ENCODE measurements at places on chromosomes 13 and 19.

DNA sequence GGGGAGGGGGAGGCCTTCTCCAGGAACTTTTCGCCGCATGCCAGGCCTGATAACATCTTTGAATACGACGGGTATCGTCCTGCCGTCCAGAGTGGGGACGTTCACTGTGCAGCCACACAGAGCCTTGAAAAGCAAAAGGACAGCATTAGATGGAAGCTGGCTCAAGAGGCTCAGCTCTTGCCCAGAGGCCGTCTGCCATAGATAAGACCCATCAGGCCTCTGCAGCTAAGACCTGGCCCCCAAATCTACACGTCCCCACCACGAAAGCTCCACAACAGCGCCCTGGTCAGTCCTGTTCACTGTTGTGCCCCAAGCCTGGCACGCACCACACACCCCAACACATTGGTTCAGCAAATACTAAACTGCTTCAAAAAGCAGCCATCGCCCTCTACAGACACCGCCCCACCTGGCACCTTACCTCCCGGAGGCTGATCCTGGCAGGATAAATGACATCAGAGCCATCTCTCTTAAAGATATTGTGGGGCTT lies 2.1 kb downstream of the DNAJB1 start:
- no peak for DNase-seq

DNA sequence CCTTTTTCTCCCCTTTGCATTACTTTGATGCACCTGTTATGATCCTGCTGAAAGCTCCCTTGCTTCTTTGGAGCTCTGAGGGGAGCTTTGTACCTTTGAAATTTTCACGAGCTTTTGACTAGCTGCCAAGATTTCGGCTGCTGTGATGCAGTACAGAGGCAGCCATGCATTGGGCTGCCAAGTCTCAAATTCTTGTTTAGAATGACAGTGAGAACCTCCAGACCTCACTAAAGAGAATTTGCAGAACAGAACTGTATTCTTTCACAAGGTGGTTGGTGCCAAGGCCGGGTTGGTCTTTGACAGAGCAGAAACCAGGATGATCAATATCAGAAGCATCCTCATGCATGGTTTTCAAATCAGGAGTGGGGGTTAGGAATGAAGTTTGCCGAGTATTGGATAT lies 414.8 kb downstream of the GPC5 start:
- no peak for DNase-seq

DNA sequence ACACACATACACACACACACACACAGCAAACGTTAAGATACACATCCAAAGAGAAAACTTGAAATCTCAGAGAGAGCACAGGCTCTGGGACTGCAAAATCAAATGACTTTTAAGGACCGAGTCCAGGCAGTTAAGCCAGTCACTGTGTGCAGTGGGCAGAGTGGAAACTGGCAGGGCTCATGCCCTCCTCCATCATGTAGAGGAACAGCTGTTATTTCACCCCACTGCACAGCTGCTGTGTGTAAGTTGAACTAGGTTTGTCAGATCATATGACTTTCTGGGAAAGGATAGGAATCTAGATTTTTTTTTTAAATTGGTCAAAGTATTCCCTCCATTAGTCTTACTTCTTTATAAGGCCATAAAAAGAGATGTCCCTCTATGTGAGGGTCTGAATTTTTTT lies 1002.1 kb downstream of the UQCRFS1 start:
- no peak for DNase-seq

DNA sequence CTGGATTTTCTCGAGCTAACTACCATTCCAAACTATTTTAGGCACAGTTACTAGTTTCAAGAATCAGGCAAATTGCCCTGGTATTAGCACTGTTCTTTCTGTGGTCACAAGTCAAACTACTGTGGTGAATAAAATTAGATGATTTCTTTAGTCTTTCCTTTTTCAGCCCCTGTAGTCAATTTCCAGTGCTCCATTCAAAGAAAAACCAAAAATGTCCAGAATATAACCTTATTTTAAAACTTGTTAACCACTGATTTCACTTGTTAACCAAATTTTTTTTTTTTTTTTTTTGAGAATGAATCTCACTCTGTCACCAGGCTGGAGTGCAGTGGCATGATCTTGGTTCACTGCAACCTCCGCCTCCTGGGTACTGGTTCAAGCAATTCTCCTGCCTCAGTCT lies 50.6 kb upstream of the USPL1 start:
- DNase-seq, result no peak

DNA sequence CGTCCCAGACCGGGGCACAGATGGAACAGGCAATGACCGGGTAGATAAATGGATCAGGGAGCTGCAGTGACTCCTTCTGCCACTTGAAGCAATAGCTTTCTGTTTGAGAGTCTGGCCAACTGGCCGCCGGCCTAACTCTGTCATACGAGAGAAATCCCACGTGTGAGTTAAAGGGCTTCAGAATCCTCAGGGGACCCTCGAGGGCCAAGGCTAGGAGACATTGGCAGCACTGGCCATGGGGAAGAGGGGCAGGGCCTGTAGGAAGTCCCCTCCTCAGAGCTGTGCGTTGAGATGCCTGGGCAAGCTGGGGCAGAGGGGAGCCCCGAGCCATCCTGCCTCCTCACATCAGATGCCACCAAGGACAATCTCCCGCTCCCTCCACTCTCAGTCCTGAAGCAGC lies 51.6 kb downstream of the KLF2 start:
- no peak for DNase-seq

DNA sequence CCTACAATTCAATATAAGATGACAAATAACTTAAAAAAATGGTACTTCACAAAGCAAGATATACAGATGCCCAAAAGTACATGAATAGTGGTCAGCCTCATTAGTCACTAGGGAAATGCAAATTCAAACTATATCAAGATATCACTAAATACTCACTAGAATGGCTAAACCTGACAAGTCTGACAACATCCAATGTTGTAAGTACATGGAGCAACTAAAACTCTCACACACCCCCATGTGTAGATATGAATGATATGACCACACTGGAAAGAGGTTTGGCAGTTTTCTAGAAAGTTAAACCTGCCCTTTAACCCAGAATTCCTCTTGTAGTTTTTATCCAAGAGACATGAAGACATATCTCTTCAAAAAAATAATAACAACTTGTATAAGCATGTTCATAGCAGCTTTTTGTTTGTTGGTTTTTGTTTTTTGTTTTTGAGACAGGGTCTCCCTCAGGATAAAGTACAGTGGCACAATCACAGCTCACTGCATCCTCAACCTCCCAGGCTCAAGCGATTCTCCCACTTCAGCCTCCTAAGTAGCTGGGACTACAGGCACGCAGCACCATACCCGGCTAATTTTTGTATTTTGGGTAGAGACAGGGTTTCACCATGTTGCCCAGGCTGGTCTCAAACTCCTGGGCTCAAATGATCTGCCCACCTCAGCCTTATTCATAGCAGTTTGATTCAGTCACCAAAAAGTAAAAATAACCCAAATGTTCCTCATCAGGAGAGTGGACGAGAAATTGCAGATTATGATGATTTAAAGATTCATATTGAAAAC lies 55.1 kb downstream of the RFX2 start:
- DNase-seq, result no peak

Measured in breast epithelium (tissue), 4 donors.